ENCODE measurements at places on chromosomes 11 and 22. TPM values are rescaled to one million over a fixed set of nuclear protein-coding genes. Genes with fewer than 3 reads are reported as not detected.

DNA sequence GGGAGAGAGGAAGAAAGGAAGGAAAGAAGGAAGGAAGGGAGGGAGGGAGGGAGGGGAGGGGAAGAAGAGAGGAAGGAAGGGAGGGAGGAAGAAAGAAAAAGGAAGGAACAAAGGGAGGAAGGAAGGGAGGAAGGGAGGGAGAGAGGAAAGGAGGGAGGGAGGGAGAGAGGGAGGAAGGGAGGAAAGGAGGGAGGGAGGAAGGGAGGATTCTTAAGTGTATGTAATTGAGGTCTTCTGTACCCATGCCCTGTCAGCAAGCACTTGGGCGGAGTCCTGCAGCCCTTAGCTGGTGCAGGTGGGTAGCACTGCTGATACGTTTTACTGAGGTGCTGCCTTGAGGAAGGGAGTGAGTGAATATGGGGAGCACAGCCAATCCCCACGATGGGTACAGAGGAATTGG is 56.9 kb upstream of the RASD2 start:
- no peak overlapping the region for H3K4me3 ChIP-seq
- peaks cover 2% of the 10 kb centered on the region for H3K27me3 ChIP-seq
- H3K27ac ChIP-seq: no peak overlapping the region
- DNase-seq: no peak

DNA sequence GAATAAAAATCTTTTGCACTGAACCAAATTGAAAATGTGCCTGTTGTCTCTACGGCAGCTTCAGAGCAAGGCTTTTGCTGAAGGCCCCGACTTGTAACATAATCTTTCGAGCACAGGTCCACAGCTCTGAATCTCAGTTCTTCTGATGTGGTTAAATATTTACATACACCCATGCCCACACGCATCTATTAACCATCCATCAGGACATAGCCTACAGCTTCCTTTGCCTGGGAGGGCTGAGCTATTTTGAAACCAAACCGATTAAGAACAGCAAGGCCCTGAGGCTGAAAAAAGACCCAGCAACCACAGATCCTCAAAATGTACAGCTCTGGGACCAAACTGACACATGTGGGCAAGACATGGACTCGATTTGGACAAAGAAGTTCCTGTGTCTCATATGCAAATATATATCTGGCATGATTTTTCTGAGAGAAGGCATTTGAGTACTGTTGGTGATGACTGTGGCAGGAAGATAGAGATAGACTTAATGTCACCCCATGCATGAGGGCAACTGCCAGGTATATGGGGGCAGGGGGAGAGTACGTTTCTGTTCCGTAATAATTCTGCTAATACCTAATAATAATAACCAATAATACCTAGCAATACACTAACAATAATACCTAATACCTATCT is 322.7 kb upstream of the PLET1 start:
- H3K4me3 ChIP-seq: no peak overlapping the region
- peaks cover 16% of the 10 kb centered on the region for H3K27me3 ChIP-seq
- H3K27ac ChIP-seq: no peak overlapping the region
- H3K4me1 ChIP-seq: no peaks in the 10 kb centered on the region
- H3K36me3 ChIP-seq: no peaks in the 10 kb centered on the region

DNA sequence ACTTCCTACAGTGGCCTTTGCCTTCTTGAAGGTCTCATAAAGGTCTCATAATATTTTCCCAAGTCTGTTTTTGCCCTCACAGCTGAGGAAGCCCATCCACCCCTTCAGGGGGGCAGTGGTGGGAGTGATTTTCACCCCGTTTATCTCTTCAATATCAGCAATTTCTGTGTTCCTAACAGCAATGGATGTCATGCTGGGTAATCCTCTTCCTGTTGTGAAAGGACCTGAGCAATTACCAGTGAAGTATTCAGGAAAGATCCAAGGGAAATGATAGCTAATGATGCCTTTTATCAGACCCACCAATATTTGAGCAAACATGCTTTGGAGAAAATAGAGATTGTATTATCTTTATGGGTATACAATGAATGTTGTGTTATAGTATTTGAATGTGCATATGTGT is 226.9 kb downstream of the INSC start:
- H3K36me3 ChIP-seq: no peaks in the 10 kb centered on the region
- DNase-seq: no peak
- no peaks in the 10 kb centered on the region for H3K4me1 ChIP-seq

DNA sequence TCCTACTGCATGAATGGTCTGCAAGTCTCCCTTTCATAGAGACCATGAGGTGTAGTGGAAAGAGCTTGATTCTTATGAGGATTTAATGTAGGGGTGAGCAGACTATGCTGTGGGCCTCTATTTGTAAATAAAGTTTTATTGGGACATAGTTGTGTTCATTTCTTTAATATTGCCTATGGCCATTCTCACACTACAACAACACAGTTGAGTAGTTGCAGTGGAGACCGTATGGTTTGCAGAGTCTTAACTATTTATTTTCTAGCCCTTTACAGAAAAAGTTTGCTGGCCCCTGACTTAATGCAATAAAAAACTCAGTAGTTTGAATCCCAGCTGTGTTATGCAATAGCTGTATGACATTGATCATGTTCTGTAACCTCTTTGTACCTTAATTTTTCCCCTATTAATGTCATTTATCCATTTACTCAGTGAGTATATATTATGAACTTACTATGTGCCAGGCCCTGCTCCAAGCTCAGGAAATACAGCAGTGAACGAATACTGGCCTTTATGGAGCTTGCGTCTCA is 106.3 kb downstream of the ATXN10 start:
- H3K4me3 ChIP-seq: no peak overlapping the region
- H3K4me1 ChIP-seq: peaks cover 6% of the 10 kb centered on the region
- no peak overlapping the region for H3K27ac ChIP-seq
- H3K36me3 ChIP-seq: peaks cover 4% of the 10 kb centered on the region
- no peaks in the 10 kb centered on the region for H3K27me3 ChIP-seq

GRCh38 chr11:85718991-85719807 is 33.2 kb upstream of the CCDC89 start:
- peaks cover 8% of the 10 kb centered on the region for H3K4me1 ChIP-seq
- peak overlapping the region; percentile 91 for H3K27ac ChIP-seq
- H3K4me3 ChIP-seq: peak overlapping the region; percentile 52
- peaks cover 1% of the 10 kb centered on the region for H3K36me3 ChIP-seq

GRCh38 chr11:31687861-31688260 is 123.3 kb downstream of the PAX6 start:
- no peak overlapping the region for H3K4me3 ChIP-seq
- no peaks in the 10 kb centered on the region for H3K27me3 ChIP-seq
- H3K36me3 ChIP-seq: no peaks in the 10 kb centered on the region
- DNase-seq: no peak
- no peaks in the 10 kb centered on the region for H3K4me1 ChIP-seq
- H3K27ac ChIP-seq: no peak overlapping the region

DNA sequence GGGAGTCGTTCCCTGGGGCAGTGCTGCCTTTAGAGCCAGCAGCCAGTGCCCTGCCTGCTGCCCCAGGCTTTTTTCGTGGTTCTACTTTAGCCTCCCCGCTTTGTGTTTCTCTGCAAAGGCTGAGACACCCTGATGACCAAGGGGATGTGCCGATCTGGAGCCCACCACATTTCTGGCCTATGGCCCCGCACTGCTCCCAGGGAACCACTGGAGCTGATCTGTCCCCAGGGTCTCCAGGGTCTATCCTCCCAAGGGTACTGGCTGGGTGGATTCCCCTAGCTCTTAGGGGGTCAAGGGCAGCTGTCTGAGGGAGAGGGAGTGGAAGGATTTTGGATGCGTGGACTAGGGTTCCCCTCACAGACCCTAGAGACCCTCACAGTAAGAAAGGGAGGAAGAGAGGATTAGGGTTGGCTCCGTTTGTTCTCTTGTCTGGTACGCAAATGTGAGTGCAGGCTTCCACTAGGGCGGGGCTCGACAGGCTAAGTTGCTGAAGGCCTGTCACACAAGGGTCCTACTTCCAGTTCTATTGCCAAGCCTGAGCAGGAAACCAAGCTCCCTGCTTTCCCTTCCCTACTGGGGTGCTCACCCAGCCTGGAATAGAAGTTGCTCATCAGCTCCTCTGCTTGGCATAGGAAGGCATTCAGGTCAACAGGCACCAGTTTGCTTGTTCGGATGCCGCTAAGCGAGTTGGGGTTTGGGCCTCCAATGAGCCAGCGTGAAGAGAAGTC is 19.3 kb downstream of the TREH start:
- H3K27me3 ChIP-seq: no peaks in the 10 kb centered on the region
- H3K4me3 ChIP-seq: no peak overlapping the region
- no peaks in the 10 kb centered on the region for H3K4me1 ChIP-seq
- no peak overlapping the region for H3K27ac ChIP-seq
- DNase-seq: no peak

GRCh38 chr22:38406617-38407016 is 48.4 kb downstream of the KCNJ4 start:
- DNase-seq: peak; percentile 26
- H3K36me3 ChIP-seq: no peaks in the 10 kb centered on the region

- peak; percentile 81 for DNase-seq
- no peak overlapping the region for H3K4me3 ChIP-seq
- H3K27ac ChIP-seq: peak overlapping the region; percentile 18
- H3K36me3 ChIP-seq: peaks cover 23% of the 10 kb centered on the region
- H3K27me3 ChIP-seq: no peaks in the 10 kb centered on the region
- peaks cover 8% of the 10 kb centered on the region for H3K4me1 ChIP-seq
These were observed 40.9 kb downstream of the ATG13 start for GRCh38 chr11:46658259-46658658.

DNA sequence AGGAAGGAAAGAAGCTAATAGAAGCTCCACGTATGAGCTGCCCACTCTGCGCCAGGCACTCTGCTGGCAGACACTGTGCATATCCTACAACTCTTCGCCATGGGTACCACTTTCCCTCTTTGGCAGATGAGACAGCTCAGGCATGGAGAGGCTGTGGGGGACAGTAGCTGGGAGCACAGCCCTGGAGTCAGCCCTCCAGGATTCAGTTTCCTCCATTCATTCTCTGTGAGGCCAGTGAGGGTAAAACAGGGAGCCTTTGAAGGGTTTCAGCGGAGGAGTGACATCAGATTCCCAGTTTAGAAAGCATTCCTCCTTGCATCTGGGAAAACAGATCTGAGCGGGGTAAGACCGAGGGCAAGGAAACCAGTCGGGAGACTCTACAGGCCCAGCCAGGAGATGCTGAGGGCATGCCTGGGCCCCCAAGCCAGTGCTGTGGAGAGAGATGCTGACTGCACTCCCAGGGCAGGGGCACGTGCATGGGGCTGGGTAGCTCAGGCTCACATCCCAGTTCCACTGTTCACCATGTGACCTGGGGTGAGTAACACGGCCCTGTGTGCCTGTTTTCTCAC is 58.3 kb upstream of the EMID1 start:
- no peak for DNase-seq
- no peaks in the 10 kb centered on the region for H3K4me1 ChIP-seq
- H3K4me3 ChIP-seq: no peak overlapping the region
- H3K27ac ChIP-seq: no peak overlapping the region

- peaks cover 9% of the 10 kb centered on the region for H3K4me1 ChIP-seq
- peak; percentile 24 for DNase-seq
- H3K36me3 ChIP-seq: no peaks in the 10 kb centered on the region
These were observed 997 bp downstream of the UBE2L3 start for GRCh38 chr22:21568347-21569075.

DNA sequence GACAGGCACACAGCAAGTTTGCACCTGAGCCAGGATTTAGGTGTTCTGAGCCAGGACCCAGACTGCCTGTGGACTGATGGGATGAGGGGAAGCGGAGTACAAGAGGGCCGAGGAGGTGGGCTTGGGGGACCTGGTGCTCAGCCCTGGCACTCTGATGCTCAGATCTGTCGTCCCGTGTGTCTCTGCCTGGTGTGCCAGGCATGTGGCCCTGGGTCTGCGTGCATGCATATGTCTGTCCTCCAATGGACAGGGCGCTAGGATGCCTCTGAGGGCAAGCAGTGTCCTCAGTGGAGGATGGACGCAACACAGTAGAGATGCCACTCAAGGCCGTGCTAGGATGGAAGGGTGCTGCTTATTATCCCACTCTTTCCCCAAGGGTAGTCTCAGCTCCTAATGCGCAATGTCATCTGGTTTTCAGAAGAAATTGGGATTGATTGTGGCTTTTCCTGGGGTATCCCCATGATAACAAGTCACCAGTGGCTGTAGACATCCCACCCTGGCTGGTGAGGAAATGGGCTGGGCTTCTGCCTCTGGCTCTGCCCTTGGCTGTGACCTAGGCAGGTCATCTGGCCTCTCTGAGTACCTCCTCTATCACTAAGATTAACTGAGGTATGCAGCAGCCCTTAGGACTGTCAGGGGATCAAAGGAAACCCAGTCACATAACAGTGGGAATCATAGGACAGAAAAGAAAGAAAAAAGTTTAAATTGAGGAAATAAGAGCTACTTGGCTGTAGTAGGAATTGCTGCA is 35.7 kb upstream of the SUSD2 start:
- H3K27ac ChIP-seq: peak overlapping the region; percentile 64
- H3K4me1 ChIP-seq: peaks cover 56% of the 10 kb centered on the region

- peak overlapping the region; percentile 16 for H3K4me3 ChIP-seq
- DNase-seq: peak; percentile 97
These were observed 51.4 kb downstream of the JAM3 start for GRCh38 chr11:134120143-134120850.

- H3K27ac ChIP-seq: no peak overlapping the region
- no peak overlapping the region for H3K4me3 ChIP-seq
- peaks cover 38% of the 10 kb centered on the region for H3K27me3 ChIP-seq
- peaks cover 3% of the 10 kb centered on the region for H3K4me1 ChIP-seq
- no peak for DNase-seq
These were observed 149.3 kb downstream of the CACNA1I start for GRCh38 chr22:39719559-39720450.

OR4A16 gene
- not detected for total RNA-seq

OR8D2 gene
- not detected for total RNA-seq

ADM2 gene
- total RNA-seq: 0.18 TPM

UBQLNL gene
- total RNA-seq: not detected

SIAE gene
- 4.7 TPM for total RNA-seq

STX5 gene
- 48.6 TPM for total RNA-seq
